ENCODE measurements at places on chromosomes 3 and 15. TPM values are rescaled to one million over a fixed set of nuclear protein-coding genes. Genes with fewer than 3 reads are reported as not detected.

DNA sequence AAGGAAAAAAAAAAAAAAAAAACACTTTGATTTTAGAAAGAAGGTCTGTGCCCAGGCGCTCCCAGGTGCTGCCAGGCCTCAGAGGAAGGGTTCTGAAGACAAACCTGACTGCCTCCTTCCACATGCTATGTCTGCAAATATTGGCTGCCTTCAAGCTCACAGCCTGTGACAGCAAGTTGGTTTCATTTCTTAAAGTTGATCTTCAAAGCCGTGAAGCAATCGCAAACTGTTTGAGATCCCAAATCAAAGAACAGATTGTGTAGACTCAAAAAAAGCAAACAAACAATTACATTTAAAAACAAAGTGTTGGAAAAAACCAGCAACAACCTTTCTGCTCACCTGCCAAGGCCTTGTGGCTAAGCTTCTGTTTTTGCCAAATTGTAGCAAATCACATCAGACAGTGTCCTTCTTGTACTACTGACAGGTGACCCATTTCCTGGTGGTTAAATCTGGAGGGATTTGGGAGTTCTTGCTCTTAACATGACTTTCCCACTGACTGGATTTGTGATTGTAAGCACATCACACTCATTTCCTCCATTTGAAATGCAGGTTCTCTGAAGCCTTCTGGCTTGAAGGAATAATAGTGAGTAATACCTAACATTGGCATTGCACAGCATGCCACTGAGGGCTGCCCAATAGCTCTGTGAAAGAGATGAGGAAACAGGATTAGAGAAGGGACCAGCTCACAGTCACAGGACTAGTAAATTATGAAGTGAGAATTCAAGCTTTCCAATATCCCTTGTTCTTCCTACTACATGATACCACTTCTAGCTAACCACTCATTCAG is 502.4 kb downstream of the LPP start:
- peaks cover 6% of the 10 kb centered on the region for H3K4me1 ChIP-seq
- H3K36me3 ChIP-seq, result no peaks in the 10 kb centered on the region
- no peak overlapping the region for H3K4me3 ChIP-seq
- H3K27ac ChIP-seq, result peak overlapping the region; percentile 56

DNA sequence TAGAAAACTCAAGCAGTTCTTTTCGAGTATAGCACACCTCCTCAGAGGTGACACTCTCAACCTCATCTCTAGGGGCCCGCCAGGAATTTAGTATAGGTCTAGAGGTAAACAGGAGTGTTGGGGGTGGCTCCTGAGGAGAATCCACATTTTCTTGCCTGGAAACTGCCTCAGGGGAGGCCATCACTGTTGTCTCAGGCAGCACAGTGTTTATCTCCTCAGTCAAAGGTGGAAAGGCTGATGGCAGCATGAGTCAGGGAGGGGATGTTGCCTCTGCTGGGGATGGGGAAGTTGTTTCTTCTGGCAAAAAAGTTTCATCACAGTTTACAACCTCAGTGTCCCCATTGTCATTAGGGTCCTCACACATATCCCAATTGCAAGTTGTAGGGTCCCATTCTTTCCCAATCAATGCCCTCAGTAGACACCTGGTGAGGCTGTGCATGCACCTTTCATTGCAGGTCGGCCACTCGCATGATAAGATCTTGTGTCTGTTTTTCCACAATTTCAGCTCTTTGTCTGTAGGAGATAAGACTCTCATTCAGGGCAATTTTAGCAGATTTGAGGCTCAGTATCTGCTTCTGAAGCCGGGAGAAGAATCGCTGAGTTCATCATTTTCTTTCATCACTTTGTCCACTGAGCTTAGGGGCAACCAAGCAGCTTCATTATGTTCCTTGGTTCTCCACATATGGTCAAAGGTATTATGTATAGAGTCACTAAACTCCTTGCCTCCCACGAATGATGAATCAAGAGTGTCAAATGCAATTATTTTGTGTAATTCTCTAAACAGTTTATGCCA is 25.8 kb downstream of the NAALADL2 start:
- no peaks in the 10 kb centered on the region for H3K4me1 ChIP-seq
- H3K27me3 ChIP-seq, result no peaks in the 10 kb centered on the region
- H3K4me3 ChIP-seq, result no peak overlapping the region
- H3K36me3 ChIP-seq, result no peaks in the 10 kb centered on the region
- no peak for DNase-seq

- no peak for DNase-seq
- no peak overlapping the region for H3K27ac ChIP-seq
- H3K36me3 ChIP-seq, result peaks cover 48% of the 10 kb centered on the region
- H3K4me1 ChIP-seq, result no peaks in the 10 kb centered on the region
Observed at GRCh38 chr3:57661404-57661803, 31.5 kb downstream of the DENND6A start.

Gene MUSTN1
- 0.85 TPM for total RNA-seq

Gene ESYT3
- total RNA-seq, result 0.09 TPM

Measured in thymus (tissue), 14 donors.